A673 (cell line): ENCODE measurements at places on chromosomes 11 and 22. TPM values are rescaled to one million over a fixed set of nuclear protein-coding genes. Genes with fewer than 3 reads are reported as not detected.

GRCh38 chr11:64853709-64854108, 9.3 kb upstream of the CDC42BPG start:
- no peaks in the 10 kb centered on the region for H3K27me3 ChIP-seq
- peaks cover 16% of the 10 kb centered on the region for H3K4me1 ChIP-seq
- DNase-seq: no peak
- H3K4me3 ChIP-seq: no peak overlapping the region
- no peaks in the 10 kb centered on the region for H3K36me3 ChIP-seq

DNA sequence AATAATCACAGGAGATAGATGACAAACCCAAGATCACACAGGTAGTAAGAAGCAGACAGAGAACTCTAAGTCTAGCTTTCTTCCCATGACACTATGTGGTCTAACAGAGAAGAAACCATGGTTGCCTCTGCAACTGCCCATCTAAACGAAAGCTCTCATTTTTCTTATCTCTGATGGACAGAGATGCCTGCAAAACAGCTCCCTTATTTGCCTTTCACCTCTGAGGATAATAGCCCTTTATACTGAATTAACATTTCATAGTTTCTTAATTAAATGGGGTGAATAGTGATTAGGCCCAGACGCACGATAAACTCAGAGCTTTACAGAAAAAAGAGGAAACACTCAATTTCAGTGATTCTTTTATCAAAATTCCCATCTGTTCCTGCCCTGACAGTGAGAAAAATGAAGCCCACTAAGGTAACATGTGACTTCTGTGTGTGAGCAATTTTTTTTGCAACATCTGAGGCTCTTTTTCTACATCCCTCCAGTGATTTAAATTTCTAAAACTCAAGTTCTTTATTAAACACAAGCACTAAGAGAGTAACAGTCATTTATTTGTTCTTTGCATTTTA, 24.6 kb downstream of the OR2AG2 start:
- peaks cover 19% of the 10 kb centered on the region for H3K27me3 ChIP-seq
- no peak overlapping the region for H3K4me3 ChIP-seq
- no peak for DNase-seq

GRCh38 chr11:45331839-45332238, 45.7 kb upstream of the SYT13 start:
- no peak overlapping the region for H3K27ac ChIP-seq
- no peak for DNase-seq
- peaks cover 11% of the 10 kb centered on the region for H3K4me1 ChIP-seq
- no peak overlapping the region for H3K4me3 ChIP-seq
- no peaks in the 10 kb centered on the region for H3K36me3 ChIP-seq

- peaks cover 15% of the 10 kb centered on the region for H3K4me1 ChIP-seq
- H3K27ac ChIP-seq: no peak overlapping the region
- no peaks in the 10 kb centered on the region for H3K36me3 ChIP-seq
- H3K27me3 ChIP-seq: no peaks in the 10 kb centered on the region
- H3K4me3 ChIP-seq: no peak overlapping the region
These were observed 57.5 kb upstream of the SC5D start for GRCh38 chr11:121235057-121235456.

GRCh38 chr11:66676931-66677598, 622 bp downstream of the RBM4B start:
- peaks cover 14% of the 10 kb centered on the region for H3K36me3 ChIP-seq
- H3K27ac ChIP-seq: peak overlapping the region; percentile 94
- peak overlapping the region; percentile 61 for H3K4me3 ChIP-seq
- DNase-seq: no peak
- H3K4me1 ChIP-seq: peaks cover 11% of the 10 kb centered on the region

A4GALT gene
- 21.9 and 23.7 TPM in 2 replicates for total RNA-seq

GRCh38 chr11:20536784-20537183, 62.6 kb upstream of the SLC6A5 start:
- H3K4me1 ChIP-seq: no peaks in the 10 kb centered on the region
- H3K27me3 ChIP-seq: no peaks in the 10 kb centered on the region
- H3K4me3 ChIP-seq: no peak overlapping the region
- DNase-seq: no peak
- H3K27ac ChIP-seq: no peak overlapping the region

DNA sequence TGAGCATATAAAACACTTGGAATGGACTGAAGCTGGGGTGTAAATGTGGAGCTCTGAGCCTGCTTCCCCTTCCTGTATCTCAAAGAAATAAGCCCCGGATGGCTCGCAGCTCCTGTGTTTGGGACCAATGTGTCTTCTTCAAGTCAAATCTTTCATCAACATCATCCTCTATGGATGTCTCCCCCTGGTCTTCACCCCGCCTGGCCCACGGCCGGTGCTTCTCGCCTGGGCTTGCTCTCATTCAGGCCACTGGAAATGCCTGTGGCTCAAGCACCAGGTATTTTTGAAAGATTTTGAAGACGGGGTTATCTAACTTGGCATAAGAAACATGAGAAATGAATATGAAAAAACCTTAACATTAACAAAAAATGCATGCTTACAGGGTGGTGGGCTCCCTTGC, 769.8 kb downstream of the BRD1 start:
- DNase-seq: no peak
- peaks cover 2% of the 10 kb centered on the region for H3K4me1 ChIP-seq

DNA sequence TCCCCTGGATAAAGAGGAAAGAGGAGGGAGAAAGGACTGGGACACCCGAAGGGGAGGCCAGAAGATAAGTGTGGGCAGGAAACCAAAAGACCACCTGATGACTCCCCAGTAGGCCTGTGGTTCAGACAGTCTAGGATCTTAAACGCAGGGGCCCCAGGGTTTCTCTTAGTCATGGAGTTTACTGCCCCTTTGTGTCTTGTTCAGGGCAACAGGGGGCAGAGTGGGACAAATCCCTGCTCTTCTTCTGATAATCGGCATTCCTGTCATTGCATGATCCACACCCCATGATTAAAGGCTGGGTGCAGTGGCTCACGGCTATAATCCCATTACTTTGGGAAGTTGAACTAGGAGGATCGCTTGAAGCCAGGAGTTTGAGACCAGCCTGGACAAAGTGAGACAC, 4.7 kb upstream of the TMPRSS13 start:
- DNase-seq: no peak
- H3K27me3 ChIP-seq: no peaks in the 10 kb centered on the region

GRCh38 chr11:47940904-47941649, 39.3 kb upstream of the PTPRJ start:
- DNase-seq: no peak
- no peaks in the 10 kb centered on the region for H3K4me1 ChIP-seq
- no peaks in the 10 kb centered on the region for H3K36me3 ChIP-seq
- H3K27ac ChIP-seq: no peak overlapping the region
- no peaks in the 10 kb centered on the region for H3K27me3 ChIP-seq

DNA sequence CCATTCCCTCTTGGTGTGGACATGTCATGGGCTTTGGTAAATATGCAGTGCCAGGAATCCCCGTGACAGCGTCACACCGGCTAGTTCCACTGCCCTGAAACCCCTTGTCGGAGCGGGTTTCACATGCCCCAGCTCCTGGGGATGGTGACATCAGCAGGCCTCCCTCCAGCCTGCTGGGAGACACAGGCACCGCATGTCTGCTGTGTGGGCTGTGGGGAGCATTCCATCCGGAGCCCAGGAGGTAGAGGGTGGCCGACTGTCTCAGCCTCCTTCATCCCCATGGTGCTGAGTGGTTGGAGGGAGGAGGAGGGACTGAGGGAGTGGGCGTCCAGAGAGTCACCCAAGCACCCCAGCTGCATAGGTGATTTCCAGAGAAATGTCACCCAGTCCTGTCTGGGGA, 1161.1 kb downstream of the BRD1 start:
- H3K27ac ChIP-seq: no peak overlapping the region
- no peaks in the 10 kb centered on the region for H3K27me3 ChIP-seq
- H3K4me3 ChIP-seq: no peak overlapping the region
- peak; percentile 27 for DNase-seq
- peaks cover 19% of the 10 kb centered on the region for H3K4me1 ChIP-seq

DNA sequence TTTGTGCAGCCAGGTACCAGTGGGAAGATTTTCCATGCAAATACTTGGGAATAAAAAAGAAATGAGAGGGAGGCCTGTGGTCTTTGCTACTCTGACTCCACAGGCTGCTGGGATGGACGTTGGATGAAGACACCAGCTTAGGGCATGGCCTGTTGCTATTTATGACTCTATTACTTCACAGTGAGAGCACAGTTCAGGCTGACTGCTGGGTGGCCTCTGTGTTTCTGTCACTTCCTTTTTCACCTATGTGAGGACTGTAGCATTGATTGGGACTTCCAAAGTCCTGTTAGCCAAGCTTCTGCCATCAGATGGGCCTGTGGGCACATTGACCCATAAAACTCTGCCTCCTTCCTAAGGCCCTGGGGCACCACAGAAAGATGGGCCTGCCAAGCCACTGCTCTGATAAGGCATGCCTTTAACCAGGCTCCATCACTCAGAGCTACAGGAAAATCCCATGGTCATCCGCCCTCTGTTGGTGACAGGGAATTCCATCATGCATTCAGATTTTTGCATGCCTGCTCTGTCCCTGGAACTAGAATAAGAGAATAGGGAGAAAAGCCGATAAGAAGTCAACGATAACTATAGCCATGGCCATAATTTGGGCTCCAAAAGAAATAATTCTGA, 64.6 kb downstream of the KCNJ1 start:
- no peaks in the 10 kb centered on the region for H3K27me3 ChIP-seq
- no peaks in the 10 kb centered on the region for H3K4me1 ChIP-seq
- H3K36me3 ChIP-seq: peaks cover 78% of the 10 kb centered on the region
- DNase-seq: peak; percentile 61

ART1 gene
- total RNA-seq: not detected in 2 replicates

GRCh38 chr22:39898997-39899396, 1.9 kb upstream of the GRAP2 start:
- no peaks in the 10 kb centered on the region for H3K36me3 ChIP-seq
- no peak overlapping the region for H3K27ac ChIP-seq
- no peak overlapping the region for H3K4me3 ChIP-seq
- peaks cover 32% of the 10 kb centered on the region for H3K27me3 ChIP-seq

DNA sequence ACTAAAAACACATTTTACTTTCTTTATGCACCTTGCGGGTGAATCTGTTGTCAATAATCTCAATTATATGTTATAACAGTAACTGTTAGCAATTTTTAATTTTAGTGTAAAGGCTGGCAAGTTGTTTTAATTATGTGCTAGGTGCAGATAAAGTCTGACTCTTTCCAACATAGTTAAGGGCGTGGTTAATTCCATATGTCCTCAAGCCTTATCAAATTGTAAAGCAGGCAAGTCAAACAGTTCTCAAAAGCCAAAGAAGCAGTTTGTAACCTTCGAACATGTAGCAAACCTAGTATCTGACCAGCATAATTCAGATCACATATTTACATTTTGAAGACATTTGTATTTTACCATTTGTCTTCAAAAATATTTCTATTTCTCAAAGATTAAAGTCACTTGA, 29.2 kb downstream of the METTL15 start:
- no peaks in the 10 kb centered on the region for H3K36me3 ChIP-seq
- DNase-seq: no peak
- peaks cover 1% of the 10 kb centered on the region for H3K4me1 ChIP-seq
- no peak overlapping the region for H3K4me3 ChIP-seq
- H3K27me3 ChIP-seq: no peaks in the 10 kb centered on the region

GRCh38 chr11:1120532-1121330, 37.0 kb upstream of the MUC5AC start:
- H3K4me1 ChIP-seq: no peaks in the 10 kb centered on the region
- DNase-seq: no peak
- no peak overlapping the region for H3K4me3 ChIP-seq
- peaks cover 14% of the 10 kb centered on the region for H3K27me3 ChIP-seq

SIPA1 gene
- total RNA-seq: 30.0 and 43.2 TPM in 2 replicates

GRCh38 chr11:129410395-129410960, 34.8 kb downstream of the BARX2 start:
- H3K27me3 ChIP-seq: no peaks in the 10 kb centered on the region
- peaks cover 17% of the 10 kb centered on the region for H3K4me1 ChIP-seq
- no peak overlapping the region for H3K27ac ChIP-seq

ABCC8 gene
- not detected in 2 replicates for total RNA-seq

GRCh38 chr11:56846631-56847576, 98.4 kb upstream of the OR9G4 start:
- H3K36me3 ChIP-seq: no peaks in the 10 kb centered on the region
- no peak overlapping the region for H3K4me3 ChIP-seq
- no peaks in the 10 kb centered on the region for H3K4me1 ChIP-seq

NLRX1 gene
- 1.4 and 2.7 TPM in 2 replicates for total RNA-seq

GRCh38 chr11:132944569-132944944, 587.7 kb downstream of the OPCML start:
- H3K36me3 ChIP-seq: no peaks in the 10 kb centered on the region
- DNase-seq: no peak
- peaks cover 5% of the 10 kb centered on the region for H3K4me1 ChIP-seq
- no peak overlapping the region for H3K27ac ChIP-seq

- no peak overlapping the region for H3K4me3 ChIP-seq
- no peak overlapping the region for H3K27ac ChIP-seq
- no peaks in the 10 kb centered on the region for H3K27me3 ChIP-seq
- H3K4me1 ChIP-seq: peaks cover 17% of the 10 kb centered on the region
- H3K36me3 ChIP-seq: no peaks in the 10 kb centered on the region
- peak; percentile 93 for DNase-seq
These were observed 11.9 kb downstream of the CHRM1 start for GRCh38 chr11:62909107-62909894.

- H3K27ac ChIP-seq: no peak within 1 kb of the TSS
- no peaks in the 10 kb centered on the region for H3K4me1 ChIP-seq
- DNase-seq: no peak
- no peak within 1 kb of the TSS for H3K4me3 ChIP-seq
- H3K27me3 ChIP-seq: peaks cover 69% of the 10 kb centered on the region
These were observed at the start of gene ASCL2 for GRCh38 chr11:2270322-2271076. Gene ASCL2 (minus strand): TSS chr11:2270588. CDS start chr11:2270332, 256 bp downstream.

DNA sequence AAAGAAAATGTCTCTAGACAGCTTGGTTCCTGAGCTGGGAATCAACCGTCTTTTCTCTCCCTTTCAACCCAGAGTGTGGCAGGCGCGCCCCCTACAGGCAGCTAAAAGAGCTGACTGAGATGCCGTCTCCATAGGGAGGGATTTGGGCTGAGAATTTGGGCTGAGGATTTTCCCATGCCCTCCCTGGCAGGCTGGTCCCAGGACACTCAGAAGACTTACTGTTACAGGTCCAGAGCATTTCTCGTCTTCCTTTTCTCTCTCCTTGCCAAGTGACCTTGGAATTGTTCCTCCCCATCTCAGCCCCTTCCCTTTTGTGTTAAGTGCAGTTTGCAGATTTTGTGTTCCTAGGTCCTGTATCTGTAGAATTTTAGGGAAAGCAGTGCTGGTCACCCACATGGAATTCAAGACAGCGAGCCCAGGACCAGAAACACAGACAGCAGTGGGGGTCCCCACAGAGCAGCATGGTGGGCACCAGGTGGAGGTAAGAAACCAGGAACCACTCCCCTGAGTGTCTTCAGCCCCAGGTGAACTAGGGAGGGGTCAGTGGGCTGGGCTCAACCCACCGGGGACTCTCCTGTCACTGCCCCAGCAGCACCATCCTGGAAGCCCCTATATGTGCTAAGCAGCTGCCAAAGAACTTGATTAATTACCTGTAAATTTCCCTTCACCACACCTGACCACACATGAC, 9.9 kb upstream of the IGLL5 start:
- H3K36me3 ChIP-seq: no peaks in the 10 kb centered on the region
- peak; percentile 76 for DNase-seq
- no peak overlapping the region for H3K4me3 ChIP-seq

RAPSN gene
- total RNA-seq: 1.0 TPM in 2 replicates

GRCh38 chr11:128216198-128216597, 371.2 kb downstream of the ETS1 start:
- H3K27ac ChIP-seq: no peak overlapping the region
- peaks cover under 1% of the 10 kb centered on the region for H3K4me1 ChIP-seq
- H3K27me3 ChIP-seq: no peaks in the 10 kb centered on the region
- DNase-seq: no peak
